CD4-positive, alpha-beta T cell treated with Interleukin-4 for 1 hour (primary cell): ENCODE measurements at places on chromosomes 13 and 19.

GRCh38 chr13:48346583-48346982 lies 43.0 kb downstream of the RB1 start:
- DNase-seq = no peak

GRCh38 chr19:47492571-47493377 lies 8.8 kb upstream of the KPTN start:
- DNase-seq = no peak

DNA sequence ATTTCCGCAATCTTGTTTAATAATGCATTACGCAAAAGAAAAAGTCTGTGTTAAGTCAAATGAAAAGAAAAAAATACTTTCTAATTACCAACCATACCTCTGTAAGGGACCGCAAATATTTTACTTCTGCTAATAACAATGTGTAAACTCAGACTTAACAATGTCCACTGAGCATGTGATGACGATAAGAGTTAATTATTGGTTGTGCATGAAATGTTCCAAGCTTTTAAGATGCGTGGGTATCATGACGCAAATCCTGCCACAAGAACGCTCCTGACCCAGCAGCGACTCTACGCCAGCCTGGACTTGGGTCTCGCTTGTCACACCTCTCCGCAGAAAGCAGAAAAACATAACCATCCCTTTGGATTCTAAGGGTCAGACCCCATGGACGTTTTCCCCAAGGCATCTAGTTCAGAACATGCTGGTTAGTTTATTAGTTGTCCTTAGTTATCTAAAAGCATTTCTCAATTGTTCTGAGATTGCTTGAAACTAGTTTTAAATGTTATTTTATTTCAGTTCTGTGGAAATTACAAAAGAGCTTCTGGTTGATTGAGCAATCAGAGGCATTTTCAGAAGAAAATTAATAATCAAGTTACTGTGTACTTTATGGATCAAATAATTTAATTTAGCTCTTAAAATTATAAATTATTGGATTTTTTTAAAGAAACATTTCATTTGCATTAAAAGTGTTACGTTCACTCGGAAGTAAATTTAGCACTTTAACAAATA lies 779.9 kb upstream of the ARGLU1 start:
- DNase-seq = no peak

DNA sequence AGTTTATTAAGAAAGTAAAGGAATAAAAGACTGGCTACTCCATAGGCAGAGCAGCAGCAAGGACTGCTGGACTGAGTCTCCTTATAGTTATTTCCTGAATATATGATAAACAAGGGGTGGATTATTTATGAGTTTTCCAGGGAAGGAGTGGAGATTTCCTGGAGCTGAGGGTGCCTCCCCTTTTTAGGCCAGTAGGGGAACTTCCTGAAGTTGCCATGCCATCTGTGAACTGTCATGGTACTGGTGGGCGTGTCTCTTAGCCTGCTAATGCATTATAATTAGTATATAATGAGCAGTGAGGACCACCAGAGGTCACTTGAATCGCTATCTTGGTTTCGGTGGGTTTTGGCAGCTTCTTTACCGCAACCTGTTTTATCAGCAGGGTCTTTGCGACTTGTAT lies 13.5 kb downstream of the ZSCAN5A start:
- DNase-seq = no peak

DNA sequence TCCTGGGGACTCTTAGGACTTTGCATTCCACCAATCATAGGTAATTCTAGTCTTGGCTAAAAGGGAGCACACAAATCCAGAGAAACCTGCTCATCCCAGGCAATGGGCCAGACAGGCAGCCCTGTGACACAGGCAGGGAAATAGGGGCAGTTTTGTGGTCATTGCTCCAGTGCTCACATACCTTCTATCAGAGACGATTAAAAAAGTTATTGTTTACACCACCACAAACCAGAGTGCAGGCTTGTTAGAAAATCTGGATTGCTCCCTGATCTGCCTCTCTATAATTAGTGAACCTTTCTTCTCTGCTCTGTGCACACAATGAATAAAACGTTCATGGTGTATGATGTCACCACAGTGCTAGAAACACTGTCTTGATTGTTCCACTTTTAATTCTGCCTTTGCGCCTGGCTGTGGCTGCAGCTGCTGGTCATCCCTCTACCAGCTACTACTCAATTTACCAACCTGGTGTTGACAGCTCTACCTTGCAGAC lies 121.6 kb upstream of the SPATA13 start:
- DNase-seq = no peak

DNA sequence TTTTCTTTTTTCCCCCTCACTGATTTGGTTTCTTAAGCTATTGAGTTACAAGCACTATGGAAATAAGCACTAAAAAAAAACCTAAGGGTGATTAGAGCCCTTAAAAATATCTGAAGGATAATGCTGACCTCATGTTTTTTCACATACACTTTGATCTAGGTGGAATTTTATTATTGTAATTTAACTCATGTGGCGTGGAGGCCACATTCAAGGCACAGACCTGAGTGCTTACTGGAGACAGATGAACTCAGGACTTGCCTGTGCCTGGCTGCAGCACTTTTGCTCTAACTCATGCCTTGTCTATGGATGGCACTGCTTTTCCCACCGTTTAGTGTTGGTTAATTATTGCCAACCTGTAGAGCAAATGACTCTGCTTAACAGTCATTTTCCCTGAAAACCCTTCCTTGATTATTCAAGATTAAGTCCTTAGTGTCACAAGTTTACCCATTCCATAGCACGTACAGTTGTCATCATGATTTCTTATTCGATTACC lies 541.4 kb downstream of the GPC6 start:
- no peak for DNase-seq

DNA sequence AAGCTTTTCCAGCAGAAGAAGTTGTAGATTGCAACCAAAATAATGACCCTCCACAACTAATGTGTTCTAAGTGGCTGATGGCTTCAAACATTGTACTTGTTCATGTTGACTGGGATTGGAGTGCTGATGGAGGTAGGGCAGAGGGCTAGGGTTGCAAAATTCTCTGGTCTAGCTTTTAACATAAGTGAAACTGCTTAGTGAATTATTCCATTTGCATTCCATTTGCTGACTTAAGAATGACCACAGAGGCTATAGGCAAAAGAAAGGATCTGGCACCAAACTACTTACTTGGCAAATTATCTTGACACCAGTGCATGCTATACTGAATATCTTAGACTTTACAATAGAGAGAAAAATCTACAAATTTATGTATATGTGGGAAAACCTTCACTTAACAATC lies 287.0 kb downstream of the FGF9 start:
- no peak for DNase-seq

DNA sequence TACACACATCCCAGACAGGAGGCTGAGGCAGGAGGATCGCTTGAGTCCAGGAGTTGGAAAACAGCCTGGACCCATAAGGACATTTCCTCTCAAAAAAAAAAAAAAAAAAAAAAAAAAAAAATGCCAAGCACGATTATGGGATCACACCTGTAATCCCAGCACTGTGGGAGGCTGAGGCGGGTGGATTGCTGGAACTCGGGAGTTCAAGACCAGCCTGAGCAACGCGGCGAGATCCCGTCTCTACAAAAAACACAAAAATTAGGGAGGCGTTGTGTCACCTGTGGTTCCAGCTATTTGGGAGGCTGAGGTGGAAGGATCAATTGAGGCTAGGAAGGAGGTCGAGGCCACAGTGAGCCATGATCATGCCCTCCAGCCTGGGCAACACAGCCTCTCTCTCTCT lies 973 bp upstream of the OCEL1 start:
- DNase-seq = no peak

GRCh38 chr13:60328073-60328472 lies 68.9 kb upstream of the TDRD3 start:
- DNase-seq = no peak

- no peak for DNase-seq
These were observed 9.4 kb upstream of the IGFL1 start for GRCh38 chr19:46220038-46220615.

DNA sequence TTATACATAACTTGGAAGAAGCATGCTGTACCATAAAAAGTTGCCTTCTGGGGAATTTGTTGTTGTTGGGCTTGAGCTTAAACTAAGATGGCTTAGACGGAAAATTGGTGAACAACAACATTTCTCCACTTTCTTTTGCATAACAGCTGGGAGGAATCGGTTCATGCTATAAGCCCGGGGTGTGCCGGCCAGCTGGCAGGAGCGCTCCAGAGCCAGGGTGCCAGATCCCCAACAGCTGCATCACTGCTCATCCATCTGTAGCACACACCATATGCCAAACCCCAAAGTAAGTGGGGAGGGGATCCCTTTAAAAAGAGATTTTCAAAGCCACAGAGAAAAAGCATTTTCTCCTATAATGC lies 419.5 kb upstream of the ARGLU1 start:
- no peak for DNase-seq

- DNase-seq = peak; percentile 84
These were observed at the start of gene NBEA for GRCh38 chr13:34941835-34942731. NBEA (plus strand) TSS chr13:34942270; CDS start chr13:34942821, 551 bp downstream.

GRCh38 chr13:23365652-23366051 lies 67.8 kb downstream of the SACS start:
- DNase-seq = no peak
